ENCODE measurements at places on chromosomes 3 and 15.

GRCh38 chr15:88776646-88777045, 26.6 kb upstream of the ACAN start:
- no peak for DNase-seq

DNA sequence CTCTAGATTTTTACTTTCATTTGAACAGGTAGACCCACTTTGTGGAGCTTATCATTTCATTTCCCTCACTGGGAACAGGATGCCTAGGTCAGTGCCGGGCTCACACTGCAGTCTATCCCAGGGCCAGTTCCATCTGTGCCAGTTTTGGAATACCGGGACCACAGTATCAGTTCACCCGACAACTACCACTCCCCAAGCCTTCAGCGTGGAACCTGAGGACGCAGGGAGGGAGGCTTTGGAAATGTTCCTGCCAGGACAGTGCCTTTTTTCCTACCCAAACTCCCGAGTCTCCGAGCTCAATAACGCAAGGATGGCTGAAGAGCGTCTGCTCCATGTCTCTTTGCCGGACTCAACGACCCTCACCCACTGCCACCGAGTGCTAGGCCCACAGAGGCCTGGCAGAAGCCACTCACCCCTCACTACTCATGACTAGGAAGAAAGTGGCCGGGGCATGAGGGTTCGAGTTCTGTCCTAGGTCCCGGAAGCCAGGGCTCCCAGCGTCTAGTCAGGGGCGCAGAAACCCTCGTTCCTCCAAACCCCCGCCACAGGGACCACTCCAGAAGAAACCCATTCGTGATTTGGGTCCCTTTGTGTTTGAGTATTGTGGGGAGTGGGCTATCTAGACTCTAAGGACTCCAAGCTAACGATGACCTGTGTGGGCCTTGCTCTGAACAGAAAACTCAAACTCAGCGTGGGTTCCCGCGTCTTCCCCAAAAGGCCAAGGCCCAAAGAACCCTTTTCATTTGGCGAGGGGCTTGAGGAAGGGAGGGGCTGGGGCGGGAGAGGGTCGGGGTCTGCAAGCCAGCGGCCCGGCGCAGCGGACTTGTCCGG, 11.4 kb downstream of the ZIC1 start:
- DNase-seq = no peak

- no peak for DNase-seq
Measured at GRCh38 chr15:73959012-73959581, 32.8 kb downstream of the LOXL1 start.

GRCh38 chr15:70280781-70281180, 183.1 kb upstream of the TLE3 start:
- no peak for DNase-seq

DNA sequence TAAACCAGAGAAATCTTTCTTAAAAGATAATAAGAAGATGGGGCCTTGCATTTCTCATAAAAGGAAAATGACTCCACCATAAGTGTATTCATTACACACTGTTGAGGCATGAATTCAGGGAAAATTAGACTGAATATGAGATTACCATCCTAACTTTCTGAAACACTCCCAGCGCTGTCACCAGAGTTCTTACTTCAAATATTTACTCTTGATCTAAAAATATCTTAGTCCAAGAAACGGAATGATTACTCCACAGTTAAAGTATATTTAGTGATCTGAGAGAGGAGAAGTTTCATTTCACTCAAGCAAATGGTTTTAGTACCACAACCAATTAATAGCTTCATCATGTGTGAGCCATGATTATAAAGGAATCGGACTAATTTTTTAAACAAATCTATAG, 300.3 kb downstream of the ZBTB20 start:
- no peak for DNase-seq

DNA sequence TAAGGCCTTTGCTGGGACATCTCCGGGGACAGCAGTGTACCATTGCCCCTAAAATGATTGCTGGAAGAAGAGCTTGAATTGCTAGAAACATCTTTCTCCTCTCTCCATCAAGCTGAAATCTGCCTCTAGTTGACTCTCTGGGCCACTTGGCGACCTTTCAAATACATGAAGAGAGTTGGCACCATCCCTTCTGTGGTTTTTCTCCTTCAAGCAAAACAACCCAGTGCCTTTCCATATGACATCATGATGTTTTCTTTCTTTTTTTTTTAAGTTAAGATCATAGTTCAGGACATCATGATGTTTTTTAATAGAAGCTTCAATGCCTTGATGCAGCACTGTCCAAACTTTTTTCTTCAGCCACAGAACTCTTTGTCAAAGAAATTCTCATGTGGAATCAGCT, 144.0 kb upstream of the PTPRG start:
- DNase-seq = no peak

- DNase-seq = no peak
Measured at GRCh38 chr3:77052733-77053670, 13.1 kb downstream of the ROBO2 start.

DNA sequence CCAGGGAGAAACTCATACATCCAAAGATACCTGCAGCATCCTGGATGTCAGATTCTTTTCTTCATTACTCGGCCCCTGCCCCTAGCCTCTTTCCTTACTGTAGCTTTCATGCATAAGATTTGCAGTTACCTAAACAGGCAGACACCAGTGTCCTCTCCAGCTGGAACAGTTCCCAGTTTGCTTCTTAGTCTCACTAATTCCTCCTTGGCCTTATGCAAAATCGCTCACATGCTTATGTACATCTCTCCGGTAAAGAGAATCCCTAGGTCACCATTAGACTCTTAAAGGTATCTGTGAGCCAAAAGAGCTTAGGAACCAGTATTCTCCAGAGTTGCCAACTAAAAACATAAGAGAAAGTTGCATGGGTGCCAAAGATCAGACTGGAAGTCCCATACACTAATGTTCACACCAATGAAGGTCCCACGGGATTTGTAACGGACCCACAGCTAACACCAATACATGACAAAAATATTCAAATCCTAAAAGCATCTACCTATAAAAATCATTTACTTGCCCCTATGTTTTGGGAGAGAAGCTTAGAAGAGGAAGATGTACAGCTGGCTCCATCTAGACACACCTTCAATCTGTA, 66.6 kb downstream of the CBLB start:
- DNase-seq = no peak

- DNase-seq = no peak
Measured at GRCh38 chr3:71713041-71713440, 12.2 kb downstream of the EIF4E3 start.

DNA sequence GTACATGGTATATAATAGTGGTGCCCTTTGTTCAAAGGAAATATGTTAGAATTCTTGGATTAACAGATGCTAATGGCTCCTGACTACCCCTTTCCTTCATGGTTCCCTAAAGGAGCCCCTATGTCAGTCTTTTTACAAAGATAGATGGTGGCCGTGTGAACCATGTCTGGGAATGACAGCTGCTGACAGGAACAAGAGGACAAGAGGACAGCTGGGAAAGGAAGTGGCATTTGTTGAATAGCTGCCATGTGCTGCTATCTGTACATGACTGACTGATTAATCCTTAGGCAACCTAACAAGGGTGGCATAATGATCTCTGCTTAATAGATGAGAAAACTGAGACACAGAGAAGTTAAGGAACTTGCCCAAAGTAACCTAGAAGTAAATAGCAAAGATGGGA, 321.7 kb downstream of the ZNF621 start:
- no peak for DNase-seq

GRCh38 chr3:179663093-179663492, 10.3 kb downstream of the USP13 start:
- no peak for DNase-seq

DNA sequence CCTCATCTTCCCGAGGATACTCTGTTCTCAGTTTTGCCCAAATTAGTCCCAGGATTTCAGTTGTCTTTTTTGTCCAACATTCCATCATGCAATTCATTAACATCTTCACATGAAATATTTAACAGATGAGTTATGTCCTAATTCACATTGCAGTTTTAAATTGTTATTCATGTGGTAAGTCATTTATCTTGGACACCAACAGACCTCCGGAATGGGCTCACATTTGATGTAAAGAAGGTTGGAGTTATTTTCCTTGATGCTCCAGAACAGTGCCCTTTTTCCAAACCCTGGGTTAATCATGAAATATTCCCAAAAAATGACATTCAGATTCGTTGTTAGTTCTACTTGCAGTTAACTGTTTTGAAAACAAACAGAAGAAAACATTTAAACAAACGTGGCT, 32.8 kb upstream of the LRTM1 start:
- DNase-seq = no peak

DNA sequence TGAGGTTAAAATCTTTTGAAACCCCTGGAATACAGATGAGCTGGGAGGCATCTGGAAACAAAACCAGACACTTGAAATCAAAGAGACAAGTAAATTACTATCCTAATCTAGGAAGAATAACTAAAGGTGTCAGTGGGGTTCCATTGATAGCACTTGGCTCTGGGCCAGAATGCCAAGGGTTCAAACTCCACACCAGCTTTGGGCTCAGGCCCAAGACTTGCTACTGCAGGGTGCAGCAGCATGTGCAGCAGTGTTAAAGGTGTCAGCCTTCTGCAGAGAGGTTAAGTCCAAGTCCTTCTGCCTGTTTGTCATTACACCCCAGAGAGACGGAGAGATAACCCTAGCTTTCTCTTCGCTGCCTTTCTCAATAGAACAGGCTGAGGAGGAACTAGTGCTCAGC, 273.9 kb downstream of the TIGIT start:
- DNase-seq = no peak

- DNase-seq = no peak
Measured at GRCh38 chr15:74220475-74221248, 15.5 kb upstream of the CCDC33 start.

GRCh38 chr3:124730941-124731297, 667 bp downstream of the UMPS start:
- DNase-seq = no peak

- no peak for DNase-seq
Measured at GRCh38 chr3:32868719-32869512, 51.1 kb downstream of the TRIM71 start.

DNA sequence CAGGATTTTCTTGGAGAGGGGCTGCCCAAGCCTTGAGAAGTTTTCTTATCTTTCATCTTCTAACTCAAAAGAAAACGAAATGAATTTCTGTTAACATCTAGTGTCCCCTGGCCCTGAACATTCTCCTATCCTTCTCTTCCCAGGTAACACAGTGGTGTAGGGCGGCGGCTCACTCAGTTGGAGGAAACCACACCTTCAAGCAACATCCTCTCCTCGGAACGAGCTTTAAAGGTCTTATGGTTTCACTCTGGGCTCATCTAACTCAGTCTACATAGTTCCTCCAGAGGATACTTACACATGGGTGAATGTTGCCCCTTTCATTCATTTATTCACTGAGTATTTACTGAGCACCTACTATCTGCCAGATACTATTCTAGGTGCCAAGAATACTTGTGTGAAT, 31.0 kb upstream of the KLHL6 start:
- no peak for DNase-seq

Measured in activated CD8-positive, alpha-beta memory T cell treated with anti-CD3 and anti-CD28 coated beads for 1 hour (primary cell).